ENCODE measurements at places on chromosomes 3 and 15.
A peak's percentile ranks its signal among the peaks of the same experiment; 100 is the strongest.

DNA sequence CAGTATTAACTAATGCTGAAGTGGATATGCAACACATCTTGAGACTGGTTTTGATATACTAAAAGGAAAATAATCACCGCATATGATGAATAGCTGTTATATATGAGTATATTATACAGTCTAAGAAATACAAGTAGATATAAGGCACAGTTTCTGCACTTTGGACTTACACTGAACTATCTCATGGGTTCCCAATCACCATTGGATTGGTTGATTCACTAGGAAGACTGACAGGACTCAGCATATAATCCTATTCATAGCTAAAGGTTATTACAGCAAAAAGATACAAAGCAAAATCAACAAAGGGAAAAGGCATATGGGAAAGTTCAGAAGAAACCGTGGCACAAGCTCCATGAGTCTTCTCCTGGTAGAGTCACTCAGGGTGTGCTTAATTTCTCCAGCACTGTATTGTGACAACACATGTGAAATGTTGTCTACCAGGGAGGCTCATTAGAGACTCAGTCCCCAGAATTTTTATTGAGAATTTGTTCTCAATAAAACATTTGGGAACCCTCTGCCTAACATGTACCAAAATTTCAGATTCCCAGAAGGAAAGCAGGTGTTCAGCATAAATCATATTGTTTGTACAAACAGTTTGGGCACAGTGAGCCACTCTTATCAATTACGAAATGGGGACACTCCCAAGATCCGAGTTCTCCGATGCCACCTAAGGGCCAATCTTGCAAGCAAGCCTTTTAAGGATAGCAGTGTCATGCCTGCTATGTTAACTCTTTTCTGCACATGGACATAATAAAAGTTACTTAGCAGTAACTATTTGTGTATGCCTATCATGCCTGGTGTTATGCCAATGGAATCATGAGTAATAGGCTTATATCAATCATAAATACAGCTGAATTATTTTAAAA lies 26.8 kb downstream of the CMC1 start:
- no peak overlapping the region for H3K4me3 ChIP-seq
- H3K27me3 ChIP-seq: no peaks in the 10 kb centered on the region
- H3K27ac ChIP-seq: no peak overlapping the region
- no peaks in the 10 kb centered on the region for H3K4me1 ChIP-seq
- H3K36me3 ChIP-seq: no peaks in the 10 kb centered on the region
- no peak for DNase-seq

- H3K4me1 ChIP-seq: no peaks in the 10 kb centered on the region
- H3K27me3 ChIP-seq: no peaks in the 10 kb centered on the region
- H3K27ac ChIP-seq: no peak overlapping the region
These were observed 429.9 kb downstream of the IL5RA start for GRCh38 chr3:2680236-2680635.

DNA sequence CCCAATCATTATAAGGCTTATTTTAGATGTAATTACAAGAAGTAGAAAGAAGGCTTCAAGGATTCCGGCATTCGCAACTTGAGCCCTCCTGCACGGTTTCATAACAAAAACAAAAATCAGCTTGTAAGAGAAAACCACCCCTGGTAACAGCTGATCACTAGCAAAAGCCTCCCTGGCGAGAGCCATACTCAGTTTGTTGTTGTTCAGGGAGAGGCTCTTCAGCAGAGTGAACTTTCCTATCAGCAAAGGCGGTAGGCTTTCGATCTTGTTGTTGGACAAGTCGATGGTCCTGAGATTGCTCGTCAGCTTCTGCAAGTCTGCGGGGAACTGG lies 710 bp downstream of the LRRC57 start:
- no peak for DNase-seq
- peaks cover 25% of the 10 kb centered on the region for H3K4me1 ChIP-seq
- peak overlapping the region; percentile 81 for H3K4me3 ChIP-seq

DNA sequence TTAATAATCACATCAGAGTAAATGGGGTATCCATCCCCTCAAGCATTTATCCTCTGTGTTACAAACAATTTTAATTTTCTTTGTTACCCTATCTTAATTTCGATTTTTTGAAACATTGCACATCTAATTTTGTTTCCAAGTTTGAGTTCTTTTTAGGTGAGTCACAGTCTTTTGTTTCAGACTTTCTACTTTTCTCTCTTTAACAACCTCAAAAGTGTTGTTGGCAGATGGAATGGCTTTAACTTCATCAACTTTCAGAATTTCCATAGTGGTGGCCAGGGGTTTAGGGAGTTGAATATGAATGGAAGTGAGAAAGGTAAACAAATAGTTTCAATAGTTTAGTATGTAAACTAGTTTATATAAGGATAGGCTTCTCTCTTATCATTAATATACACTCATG lies 223.0 kb upstream of the MLF1 start:
- DNase-seq: no peak
- no peaks in the 10 kb centered on the region for H3K36me3 ChIP-seq
- H3K27ac ChIP-seq: no peak overlapping the region

DNA sequence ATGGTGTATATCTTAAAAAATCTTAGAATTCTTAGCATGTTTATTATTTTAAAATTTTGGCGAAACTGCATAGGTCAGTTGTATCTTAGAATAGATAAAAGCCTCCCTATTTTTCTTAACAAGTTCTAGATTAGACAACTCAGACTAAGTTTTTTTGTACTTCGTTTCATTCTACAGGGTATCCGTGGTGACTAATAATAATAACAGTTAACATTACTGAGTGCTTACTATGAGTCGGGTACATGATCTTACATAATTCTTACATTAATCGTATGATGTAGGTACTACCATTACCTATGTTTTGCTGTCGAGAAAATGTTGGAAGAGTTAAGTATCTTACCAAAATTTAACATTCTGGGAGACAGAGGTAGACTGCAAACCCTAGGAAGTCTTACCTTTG lies 60.7 kb downstream of the UBE2E2 start:
- H3K4me1 ChIP-seq: no peaks in the 10 kb centered on the region
- H3K36me3 ChIP-seq: no peaks in the 10 kb centered on the region
- H3K27me3 ChIP-seq: no peaks in the 10 kb centered on the region
- no peak overlapping the region for H3K27ac ChIP-seq

- H3K4me3 ChIP-seq: no peak overlapping the region
- no peak for DNase-seq
- no peaks in the 10 kb centered on the region for H3K4me1 ChIP-seq
- H3K36me3 ChIP-seq: no peaks in the 10 kb centered on the region
- no peaks in the 10 kb centered on the region for H3K27me3 ChIP-seq
These were observed 104.7 kb downstream of the SEMA6D start for GRCh38 chr15:47822048-47822447.

GRCh38 chr3:147162743-147163142 lies 243.6 kb downstream of the ZIC4 start:
- no peak overlapping the region for H3K4me3 ChIP-seq
- H3K36me3 ChIP-seq: no peaks in the 10 kb centered on the region
- DNase-seq: no peak
- H3K27me3 ChIP-seq: no peaks in the 10 kb centered on the region

DNA sequence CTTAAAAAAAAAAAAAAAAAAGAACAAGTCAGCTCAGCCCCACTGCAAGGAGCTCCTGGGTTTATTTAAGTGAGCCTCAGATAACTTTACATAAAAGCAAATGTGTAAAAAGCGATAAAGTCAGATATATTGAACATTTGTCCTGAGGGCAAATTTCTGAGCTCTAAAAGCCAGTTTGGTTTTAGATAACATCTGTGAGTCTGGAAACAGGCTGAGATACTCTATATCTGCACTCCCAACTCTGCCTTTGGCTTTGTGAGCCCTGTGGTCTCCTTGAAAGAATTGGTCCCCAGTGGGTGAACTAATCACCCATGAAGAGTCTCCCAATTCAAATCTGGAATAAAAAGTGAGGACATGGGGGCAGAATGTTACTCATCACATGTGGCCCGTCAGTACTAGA lies 104.6 kb downstream of the APBA2 start:
- H3K36me3 ChIP-seq: no peaks in the 10 kb centered on the region
- peaks cover 19% of the 10 kb centered on the region for H3K4me1 ChIP-seq
- H3K4me3 ChIP-seq: no peak overlapping the region

DNA sequence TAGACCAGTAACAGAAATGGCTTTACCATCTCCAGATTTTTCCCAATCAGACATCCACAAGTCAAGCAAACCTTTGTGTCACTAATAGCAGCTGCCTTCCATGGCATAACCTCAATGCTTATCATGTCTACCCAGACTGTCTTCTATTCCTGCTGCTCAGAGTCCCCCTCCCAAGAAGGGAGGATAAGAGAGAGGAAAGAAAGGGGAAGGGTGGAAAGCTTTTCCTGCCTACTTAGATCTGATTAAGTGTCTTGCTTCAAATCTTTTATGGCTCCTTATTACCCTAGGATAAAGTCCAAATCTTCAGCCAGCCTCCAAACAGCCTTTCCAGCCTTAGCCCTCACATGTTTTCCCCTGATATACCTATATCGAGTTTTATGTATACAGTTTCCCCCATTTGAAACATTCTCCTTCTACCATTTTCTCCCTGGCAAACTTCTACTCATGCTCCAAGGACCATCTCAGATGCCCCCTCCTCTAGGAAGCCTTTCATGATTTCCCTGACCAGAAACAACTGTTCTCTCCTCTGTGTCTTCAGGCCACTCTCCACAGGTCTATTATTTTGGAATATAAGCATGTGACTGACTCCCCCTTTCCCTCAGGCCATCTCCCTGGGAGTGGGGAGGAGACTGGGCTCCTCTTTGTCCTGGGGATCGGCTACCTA lies 7.9 kb upstream of the SSUH2 start:
- H3K27ac ChIP-seq: no peak overlapping the region
- H3K27me3 ChIP-seq: no peaks in the 10 kb centered on the region
- no peak for DNase-seq
- no peak overlapping the region for H3K4me3 ChIP-seq

DNA sequence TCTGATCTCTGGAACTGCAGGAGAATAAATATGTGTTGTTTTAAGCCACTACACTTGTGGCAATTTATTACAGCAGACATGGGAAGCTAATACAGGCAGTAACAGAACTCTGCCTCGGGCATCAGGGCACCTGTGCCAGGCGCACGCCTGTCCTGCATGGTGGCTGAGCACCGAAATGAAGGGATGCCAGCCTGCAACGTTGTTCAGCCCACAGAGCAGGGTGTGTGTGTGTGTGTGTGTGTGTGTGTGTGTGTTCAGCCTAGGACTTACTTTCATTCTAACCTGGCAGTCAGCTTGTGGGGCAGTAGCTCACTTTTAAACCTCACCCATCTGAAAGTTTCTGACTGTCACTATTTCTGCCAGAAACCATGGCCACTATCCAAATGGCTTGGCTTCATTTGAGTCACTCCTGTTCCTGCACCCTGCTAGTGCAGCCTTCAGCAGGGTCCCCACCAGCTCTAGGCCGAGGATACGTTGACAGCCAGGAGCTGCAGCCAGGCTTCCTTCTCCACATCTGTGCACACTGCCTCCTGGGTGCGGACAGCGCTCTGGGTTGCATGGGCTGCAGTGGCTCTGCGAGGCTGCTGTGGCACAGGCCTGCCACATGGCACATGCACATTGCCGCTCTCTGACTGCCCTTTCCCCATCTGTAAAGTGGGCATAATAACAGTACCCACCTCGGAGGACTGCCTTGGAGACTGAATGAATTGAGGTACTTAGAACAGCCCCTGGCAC lies 4.5 kb downstream of the UROC1 start:
- H3K4me1 ChIP-seq: peaks cover 5% of the 10 kb centered on the region
- no peak for DNase-seq
- no peaks in the 10 kb centered on the region for H3K36me3 ChIP-seq
- H3K27ac ChIP-seq: no peak overlapping the region

DNA sequence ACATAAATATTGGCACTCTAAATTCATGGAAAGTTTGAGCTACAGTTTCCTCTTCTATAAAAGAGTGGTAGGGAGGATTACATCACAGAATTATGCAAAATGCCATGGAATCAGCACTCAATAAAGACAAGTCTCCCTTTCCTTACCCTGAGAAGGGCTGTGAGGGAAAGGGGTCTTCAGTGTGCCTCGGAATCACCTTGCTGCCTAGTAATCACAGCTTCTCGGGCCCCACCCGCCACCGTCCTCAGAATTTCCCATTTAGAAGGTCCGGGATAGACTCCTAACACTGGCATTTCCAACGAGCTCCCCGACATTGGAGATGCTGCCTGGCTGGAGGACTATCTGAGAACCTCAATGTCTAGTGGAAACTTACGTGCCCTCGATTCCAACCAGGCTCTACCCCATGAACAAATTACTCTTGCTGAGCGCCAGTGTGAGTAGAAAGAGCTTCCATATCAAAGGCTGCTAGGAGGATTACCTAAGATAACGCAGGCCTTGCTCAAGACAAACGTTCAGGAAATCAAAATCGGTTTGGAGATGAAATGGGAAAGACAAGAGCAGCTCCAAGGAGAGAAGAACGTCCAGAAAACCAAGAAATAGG lies 92.1 kb upstream of the CHD2 start:
- H3K27ac ChIP-seq: peak overlapping the region; percentile 95
- no peaks in the 10 kb centered on the region for H3K27me3 ChIP-seq
- H3K4me1 ChIP-seq: peaks cover 32% of the 10 kb centered on the region
- peak overlapping the region; percentile 64 for H3K4me3 ChIP-seq
- DNase-seq: no peak

GRCh38 chr15:35000511-35000910 lies 12.4 kb upstream of the ZNF770 start:
- no peak overlapping the region for H3K27ac ChIP-seq
- no peaks in the 10 kb centered on the region for H3K36me3 ChIP-seq
- H3K4me3 ChIP-seq: no peak overlapping the region

DNA sequence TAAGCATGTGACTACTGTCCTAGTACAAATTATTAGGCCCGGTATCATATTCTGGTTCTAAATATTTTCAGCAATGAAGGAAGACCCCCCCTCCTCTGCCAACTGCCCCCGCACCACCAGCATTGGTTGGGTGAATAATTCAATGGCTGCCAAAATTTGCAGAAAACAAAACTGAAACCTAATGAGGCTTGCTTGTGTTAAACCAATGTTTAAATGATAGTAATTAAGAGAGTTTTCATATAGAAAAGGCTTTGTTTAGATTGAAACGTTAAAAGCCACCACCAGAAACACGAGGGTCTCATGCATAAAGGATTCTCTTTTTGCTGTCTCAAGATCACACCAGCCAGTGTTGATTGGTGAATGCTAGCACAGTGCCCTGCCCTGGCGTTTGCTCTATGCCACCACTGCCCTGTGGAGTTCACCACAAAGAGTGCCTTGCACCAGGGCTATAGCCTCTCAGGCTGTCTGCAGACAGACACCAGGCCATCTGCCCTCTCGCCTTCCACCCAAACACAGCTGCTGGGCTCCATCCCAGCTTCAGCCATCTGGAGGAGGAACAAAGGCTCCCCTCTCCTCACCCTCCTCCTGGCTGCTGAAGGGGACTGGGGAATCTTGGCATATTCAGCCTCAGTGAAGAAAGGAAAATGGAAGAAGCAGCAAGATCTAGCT lies 200.3 kb upstream of the PFN2 start:
- DNase-seq: no peak
- H3K4me1 ChIP-seq: no peaks in the 10 kb centered on the region
- H3K36me3 ChIP-seq: no peaks in the 10 kb centered on the region
- no peak overlapping the region for H3K4me3 ChIP-seq
- H3K27ac ChIP-seq: no peak overlapping the region
